ENCODE measurements at places on chromosomes 2 and 18.

DNA sequence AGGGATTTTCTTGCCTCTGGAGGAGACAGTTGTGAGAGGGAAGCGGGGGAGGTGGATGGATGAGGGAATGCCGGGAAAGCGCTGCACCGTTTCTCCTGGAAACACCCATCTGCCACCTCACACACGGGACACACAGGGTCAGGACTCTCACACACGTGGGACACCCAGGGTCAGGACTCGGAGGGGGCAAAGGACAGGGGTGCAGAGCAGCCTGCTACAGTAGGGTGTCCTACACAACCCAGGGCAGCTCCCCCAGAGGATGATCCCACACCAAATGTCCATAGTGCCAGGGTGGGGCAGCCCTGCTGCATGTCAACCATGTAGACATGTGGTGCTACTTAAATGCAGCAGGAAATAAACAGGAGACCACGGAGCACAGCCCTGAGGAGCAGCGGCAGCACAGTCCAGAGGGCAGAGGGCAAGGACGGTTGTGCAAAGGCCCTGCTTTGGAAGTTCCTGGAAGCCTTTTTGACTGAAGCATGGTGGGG, 5.1 kb downstream of the RAMP1 start:
- DNase-seq = no peak

DNA sequence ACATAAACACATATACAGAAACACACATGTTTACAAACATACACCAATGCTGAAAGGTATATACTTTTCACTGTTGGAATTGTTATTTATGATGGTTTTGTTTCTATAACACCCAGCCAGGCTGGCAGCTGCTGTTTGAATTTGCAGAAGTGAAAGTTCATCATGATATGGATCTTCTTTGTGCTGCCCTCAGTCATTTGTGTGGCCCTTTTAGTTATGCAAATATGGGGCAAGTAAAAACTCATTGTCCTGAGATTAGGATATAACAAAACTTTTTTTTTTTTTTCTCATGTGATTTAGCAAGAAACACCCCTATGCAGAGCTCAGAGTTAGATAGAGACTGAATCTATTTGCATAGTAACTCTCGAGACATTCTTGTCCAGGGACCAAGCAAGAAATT, 714.1 kb downstream of the KCNJ3 start:
- DNase-seq = no peak

DNA sequence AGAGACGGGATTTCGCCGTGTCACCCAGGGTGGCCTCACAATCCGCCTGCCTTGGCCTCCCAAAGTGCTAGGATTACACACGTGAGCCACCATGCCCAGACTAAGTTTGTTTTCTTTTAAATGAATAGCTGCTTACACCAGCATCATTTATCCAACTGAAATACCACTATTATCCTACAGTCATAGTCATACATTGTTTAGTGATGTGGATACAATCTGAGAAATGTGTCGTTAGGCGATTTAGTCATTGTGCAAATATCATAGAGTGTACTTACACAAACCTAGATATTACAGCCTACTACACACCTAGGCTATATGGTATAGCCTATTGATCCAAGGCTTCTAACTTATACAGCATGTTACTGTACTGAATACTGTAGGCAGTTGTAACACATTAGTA, 10.3 kb downstream of the ZC3H15 start:
- DNase-seq = no peak

DNA sequence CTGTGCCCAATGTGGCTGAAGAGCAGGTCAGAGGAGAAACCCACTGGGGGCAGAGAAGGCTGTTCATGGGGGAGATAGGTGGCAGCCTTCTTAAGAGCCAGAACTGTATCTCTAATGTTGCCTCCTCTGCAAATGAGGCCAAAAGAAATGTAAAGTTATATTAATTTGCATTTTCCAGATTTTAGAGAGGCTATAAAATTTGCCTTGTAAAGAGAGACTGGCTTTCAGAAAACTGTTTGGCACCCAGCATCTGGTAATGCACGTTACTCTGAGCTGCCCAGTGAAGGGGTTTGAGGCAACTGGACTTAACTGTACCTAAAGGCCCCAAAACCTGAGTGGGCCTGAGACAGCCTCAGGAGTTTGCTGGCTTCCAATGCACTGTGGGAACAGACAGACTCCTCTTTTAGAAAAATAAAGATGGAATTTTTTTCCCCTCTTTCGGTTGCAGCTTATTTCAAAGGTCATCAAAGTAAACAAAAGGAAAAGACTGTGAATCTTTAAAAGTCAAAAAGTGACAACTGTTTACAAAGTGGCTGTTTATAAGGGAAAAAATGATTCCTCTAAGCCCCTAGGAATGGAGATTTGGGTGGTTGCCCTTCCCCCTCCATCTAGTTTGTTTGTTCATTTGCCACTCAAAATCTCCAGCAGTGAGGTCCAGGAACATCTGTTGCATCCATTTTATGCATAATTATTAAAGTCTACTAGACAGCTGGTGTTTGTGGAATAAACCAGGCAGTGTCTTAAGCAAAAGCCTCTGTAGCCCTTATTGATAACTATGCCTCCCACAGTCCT, 132.2 kb upstream of the ZFP36L2 start:
- no peak for DNase-seq

DNA sequence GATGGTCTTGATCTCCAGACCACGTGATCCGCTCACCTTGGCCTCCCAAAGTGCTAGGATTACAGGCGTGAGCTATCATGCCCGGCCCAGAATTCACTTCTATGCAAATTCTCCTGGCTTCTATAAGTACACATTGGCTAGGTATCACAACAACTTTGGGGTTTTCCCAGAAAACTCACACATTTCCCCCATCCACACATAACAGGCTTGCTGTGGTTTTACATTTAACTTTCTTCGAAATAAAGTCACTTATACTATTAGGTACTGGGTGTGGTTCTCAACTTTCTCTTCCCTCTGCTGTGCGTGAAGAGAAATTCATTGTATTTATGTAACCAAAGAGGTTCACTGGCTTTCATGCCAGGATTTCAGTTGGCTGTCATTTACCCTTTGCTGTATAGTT, 439.4 kb upstream of the CWC22 start:
- DNase-seq = no peak

Data from bone marrow (tissue), 2 donors.